ENCODE measurements at places on chromosomes 3 and 15.

DNA sequence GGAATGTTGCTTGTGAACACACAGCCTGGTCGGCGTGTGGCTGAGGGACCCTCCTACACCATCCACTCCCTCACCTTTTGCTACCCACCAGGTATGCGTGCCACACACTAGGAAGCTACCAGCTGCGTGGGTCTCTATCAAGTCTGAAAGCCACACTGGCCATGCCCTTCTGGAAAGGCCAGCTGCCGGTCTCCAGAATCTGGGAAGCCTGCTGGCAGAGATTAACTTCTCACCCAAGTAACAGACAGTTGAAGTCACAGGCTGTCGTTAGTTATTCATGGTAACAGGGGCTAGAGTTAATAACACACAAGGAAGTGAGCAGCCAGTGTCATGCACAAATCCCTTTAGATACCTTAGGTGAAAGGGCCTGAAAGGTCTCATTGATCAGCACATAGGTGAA is 48.1 kb downstream of the SUSD5 start:
- no peak overlapping the region for H3K4me3 ChIP-seq
- H3K36me3 ChIP-seq, result no peaks in the 10 kb centered on the region
- DNase-seq, result no peak

DNA sequence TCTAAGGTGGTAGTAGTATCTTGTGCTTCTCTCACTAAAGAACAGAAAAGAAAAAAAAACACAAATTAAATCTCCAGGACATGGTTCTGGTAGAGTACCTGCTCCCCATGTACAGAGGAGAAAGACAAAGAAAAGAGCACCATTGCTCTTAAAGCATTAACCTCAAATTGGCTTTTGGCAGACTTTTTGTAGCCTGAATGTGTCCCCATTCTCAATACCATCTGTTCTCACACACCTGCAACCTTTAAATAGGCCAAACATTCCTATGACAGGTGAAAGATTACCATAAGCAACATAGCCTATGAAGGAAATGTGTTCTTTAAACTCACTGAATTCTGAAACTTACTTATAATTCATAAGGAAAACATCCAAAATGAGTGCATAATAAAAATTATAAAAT is 68.0 kb downstream of the TIPARP start:
- no peak for DNase-seq
- no peaks in the 10 kb centered on the region for H3K27me3 ChIP-seq

DNA sequence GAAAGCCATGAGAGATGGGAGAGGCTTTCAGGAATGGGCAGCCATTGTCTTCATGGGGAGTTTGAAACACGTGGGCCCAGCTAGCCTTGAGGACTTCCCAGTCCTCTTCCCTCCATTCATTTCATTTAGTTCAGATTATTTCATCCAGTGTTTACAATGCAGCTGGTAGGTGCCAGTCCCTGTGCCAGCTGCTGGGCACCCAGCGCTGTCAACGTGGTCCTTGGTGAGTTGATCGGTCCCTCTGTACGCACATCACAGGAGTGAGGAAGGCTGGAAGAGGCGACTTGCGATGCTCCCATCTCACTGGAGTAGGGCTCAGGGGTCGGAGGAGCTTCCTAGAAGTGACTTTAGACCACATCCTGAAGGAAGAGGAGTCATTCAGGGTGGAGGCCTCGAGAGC is 206.4 kb upstream of the BHLHE40 start:
- H3K27ac ChIP-seq, result no peak overlapping the region
- H3K4me1 ChIP-seq, result no peaks in the 10 kb centered on the region
- H3K36me3 ChIP-seq, result no peaks in the 10 kb centered on the region
- DNase-seq, result no peak
- no peaks in the 10 kb centered on the region for H3K27me3 ChIP-seq

DNA sequence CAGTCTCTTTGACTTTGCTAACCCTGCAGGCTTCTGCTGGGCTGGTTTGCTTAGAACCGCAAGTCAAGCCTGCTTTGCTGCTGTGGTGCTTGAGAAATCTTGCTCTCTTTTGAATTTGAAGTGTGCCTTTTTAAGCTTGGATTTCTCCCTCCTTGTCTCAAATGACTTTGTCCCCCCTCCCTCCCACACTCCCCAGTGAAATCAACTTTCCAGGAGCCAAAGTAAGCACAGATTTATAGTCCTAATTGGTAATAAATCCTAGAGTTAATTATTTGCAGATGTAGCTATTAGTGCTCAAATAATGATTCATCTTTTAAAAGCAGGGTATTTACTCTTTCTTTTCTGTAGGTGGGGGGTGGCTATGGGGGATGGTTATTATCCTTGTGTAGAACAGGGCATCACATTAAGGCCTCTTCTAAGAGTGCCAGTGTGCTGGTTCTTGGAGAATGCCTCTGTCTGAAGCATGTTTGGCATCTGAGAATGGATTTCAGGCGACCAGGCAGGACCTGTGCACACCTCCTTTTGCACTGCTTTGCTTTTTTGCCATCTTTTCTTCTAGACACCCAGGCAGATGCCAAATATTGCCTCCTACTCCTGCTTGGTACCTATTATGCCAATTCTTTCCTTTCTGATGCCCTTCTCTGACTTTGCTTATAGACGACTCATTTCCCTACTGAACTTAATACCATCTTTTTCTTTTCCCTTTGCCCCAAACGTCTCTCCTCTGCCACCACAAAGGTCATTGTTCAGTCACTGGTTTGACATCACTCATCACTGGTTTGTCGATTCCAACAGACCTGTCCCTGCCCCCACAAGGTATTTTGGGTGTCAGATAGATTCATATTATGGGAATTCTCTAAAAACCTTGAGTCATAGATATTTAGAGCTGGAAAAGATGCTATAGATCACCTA is 50.7 kb downstream of the CLDN11 start:
- peaks cover 7% of the 10 kb centered on the region for H3K27me3 ChIP-seq
- H3K4me1 ChIP-seq, result peaks cover 28% of the 10 kb centered on the region
- no peak for DNase-seq

- peak; percentile 22 for DNase-seq
- H3K27me3 ChIP-seq, result no peaks in the 10 kb centered on the region
- H3K4me1 ChIP-seq, result peaks cover 17% of the 10 kb centered on the region
Observed at GRCh38 chr3:115146032-115146417, 1.1 kb downstream of the ZBTB20 start.

- no peak overlapping the region for H3K4me3 ChIP-seq
- H3K27ac ChIP-seq, result no peak overlapping the region
- peaks cover 34% of the 10 kb centered on the region for H3K27me3 ChIP-seq
Observed at GRCh38 chr15:82064824-82065223, 19.0 kb upstream of the MEX3B start.

- no peaks in the 10 kb centered on the region for H3K4me1 ChIP-seq
- H3K4me3 ChIP-seq, result no peak overlapping the region
- no peaks in the 10 kb centered on the region for H3K36me3 ChIP-seq
Observed at GRCh38 chr3:2659896-2660295, 450.3 kb downstream of the IL5RA start.

DNA sequence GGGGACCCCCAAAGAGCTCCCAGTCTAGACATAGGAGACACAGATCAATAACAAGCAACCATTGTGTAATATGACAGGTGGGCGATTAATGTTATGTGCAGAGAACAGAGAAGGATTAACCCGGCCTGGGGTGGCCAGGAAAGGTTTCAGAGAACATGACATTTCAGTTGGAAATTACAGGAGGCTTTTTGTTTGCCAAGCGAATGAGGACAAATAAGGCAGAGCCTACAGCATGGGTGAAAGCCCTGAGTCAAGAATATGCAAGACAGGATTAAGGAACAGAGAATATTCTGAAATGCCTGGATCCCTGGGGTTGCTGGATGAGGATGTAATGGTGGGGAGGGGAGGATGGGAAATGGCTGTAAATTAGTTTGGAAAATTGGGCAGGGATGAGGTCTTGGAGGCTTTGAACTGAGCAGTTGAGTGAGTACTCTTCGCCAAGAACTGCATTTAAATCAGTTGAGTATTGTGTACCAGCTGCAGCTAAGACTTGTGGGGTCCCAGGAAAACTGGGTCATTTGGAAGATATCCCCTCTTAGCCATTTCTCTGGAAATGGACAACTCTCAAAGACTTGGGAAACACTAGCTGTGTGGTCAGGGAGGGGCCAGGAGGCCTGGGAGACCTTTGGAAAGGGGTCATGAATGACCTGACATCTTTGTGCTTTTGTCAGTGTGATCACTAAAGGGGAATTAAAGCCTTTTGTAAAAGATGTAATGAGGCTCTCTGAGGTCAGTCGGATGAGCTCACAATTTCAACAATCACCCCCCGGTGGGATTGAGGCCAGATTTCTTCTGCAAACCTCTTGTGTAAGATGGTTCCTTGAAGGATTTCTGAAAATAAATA is 198.6 kb upstream of the NR2E3 start:
- H3K4me3 ChIP-seq, result peak overlapping the region; percentile 22
- peaks cover 24% of the 10 kb centered on the region for H3K4me1 ChIP-seq
- peak overlapping the region; percentile 70 for H3K27ac ChIP-seq

DNA sequence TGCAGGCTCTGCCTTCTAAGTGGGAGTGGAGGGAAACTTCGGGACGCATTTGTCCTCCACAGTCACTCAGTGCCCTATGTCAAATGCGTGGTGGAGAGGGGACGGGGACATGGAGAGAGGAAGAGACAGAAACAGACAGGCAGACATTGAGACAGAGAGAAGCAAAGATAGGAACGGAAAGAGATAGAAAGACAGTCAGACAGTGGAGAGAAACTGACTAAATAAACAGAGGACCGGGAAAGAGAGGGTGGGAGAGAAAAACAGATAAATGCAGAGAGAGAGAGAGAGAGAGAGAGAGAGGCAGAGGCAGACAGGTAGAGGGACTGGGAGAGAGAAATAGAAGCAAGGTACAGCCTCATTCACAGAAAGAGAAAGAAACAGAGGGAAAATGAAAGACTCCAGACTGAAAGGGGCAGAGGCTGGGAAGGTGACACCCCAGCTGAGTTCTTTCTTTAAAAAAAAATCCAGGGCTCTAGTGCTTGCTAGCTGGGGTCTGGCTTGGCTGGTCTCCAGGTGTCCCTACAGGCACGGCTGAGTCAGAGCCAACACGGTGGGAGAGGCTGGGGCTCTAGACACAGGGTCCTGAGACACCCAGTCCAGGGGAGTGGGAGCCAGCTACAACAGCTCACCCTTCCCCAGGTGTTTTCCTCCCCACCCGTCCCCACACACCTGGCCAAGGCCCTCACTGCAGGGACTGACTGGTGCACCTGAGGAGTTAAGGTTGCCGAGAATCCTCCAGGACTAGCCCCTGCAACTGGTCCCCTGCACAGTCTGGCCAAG is 506.1 kb upstream of the PROK2 start:
- H3K4me1 ChIP-seq, result peaks cover 5% of the 10 kb centered on the region
- no peaks in the 10 kb centered on the region for H3K36me3 ChIP-seq
- H3K27me3 ChIP-seq, result peaks cover 26% of the 10 kb centered on the region
- no peak for DNase-seq
- H3K27ac ChIP-seq, result no peak overlapping the region
- H3K4me3 ChIP-seq, result no peak overlapping the region

GRCh38 chr3:177968891-177969290 is 567.3 kb upstream of the KCNMB2 start:
- H3K36me3 ChIP-seq, result no peaks in the 10 kb centered on the region
- H3K4me3 ChIP-seq, result no peak overlapping the region
- no peak for DNase-seq

DNA sequence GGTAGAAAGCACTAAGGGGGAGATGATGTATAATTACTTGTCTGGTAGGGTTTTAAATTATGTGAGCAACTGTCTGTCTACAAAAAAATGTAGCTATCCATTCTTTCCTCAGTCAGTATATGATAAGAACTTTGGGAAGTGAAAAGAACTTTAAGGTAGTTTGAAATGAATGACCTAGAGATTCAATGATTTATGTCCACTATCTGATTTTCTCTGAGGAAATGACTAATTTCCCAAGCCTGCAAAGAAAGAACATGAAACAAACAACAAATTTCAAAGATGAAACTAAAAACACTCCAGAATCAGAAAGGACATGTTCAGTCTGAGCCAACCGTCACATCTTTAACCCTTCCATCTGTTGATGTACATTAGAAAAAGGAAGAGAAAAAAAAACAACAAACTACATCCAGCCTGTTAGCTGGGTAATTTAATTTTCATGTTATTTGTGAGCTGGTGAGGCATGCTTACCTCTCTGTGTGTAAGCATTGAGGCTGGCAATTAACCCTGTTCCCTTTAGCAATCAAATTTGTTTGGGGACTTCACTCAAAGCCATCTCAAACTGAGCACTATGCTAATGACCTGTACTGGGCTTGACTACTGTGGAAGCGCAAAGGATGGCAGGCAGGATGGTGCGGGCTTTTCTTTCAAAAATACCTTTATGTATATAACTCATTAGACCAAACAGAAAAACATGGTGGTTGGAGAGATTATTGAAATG is 220.1 kb downstream of the TUSC7 start:
- no peak for DNase-seq
- no peak overlapping the region for H3K27ac ChIP-seq
- no peaks in the 10 kb centered on the region for H3K27me3 ChIP-seq
- H3K4me1 ChIP-seq, result peaks cover 9% of the 10 kb centered on the region

GRCh38 chr3:179760944-179761343 is 108.1 kb downstream of the USP13 start:
- H3K4me3 ChIP-seq, result no peak overlapping the region
- peaks cover 39% of the 10 kb centered on the region for H3K36me3 ChIP-seq
- H3K4me1 ChIP-seq, result no peaks in the 10 kb centered on the region
- no peak for DNase-seq

DNA sequence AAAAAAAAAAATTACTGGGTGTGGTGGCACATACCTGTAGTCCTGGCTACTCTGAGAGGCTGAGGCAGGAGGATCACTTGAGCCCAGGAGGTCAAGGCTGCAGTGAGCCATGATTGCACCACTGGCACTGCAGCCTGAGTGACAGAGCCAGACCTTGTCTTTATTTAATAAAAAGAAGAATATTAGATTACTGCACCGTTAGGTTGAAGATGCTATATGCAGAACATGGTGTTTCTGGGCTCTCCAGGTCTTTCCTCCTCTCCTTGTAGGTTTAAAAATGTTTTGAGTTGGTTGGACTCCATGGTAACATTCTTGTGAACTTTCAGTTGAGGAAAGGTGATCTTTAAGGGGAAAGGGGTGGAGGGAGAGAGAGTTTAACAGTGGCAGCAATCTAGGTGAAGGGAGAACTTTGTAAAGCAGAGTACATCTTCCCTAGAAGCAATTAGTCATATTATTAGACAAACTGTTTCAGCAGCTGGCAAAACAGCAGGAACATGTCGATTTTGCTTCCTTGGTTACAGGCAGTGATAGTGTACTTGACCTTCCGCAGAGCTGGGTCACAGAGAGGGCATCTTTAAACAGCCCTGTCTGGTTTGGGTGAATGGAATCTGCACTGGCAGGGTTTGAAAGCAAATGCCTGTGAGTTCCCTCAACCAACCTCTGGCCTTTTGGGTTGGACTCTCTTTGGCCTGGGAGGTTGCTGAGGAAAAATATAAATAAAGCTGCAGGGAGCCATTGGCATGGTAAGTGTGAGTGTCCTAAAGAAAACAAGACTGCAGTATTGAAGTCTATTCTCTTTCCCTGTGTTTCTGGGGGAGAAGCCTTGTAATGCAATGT is 42.8 kb downstream of the NR2C2 start:
- peaks cover under 1% of the 10 kb centered on the region for H3K36me3 ChIP-seq
- no peak overlapping the region for H3K4me3 ChIP-seq
- no peak overlapping the region for H3K27ac ChIP-seq
- H3K27me3 ChIP-seq, result no peaks in the 10 kb centered on the region

GRCh38 chr3:14472471-14473351 is 67.4 kb downstream of the GRIP2 start:
- H3K4me1 ChIP-seq, result peaks cover 18% of the 10 kb centered on the region
- H3K4me3 ChIP-seq, result no peak overlapping the region
- no peak for DNase-seq
- no peak overlapping the region for H3K27ac ChIP-seq
- peaks cover 20% of the 10 kb centered on the region for H3K36me3 ChIP-seq
